ENCODE measurements at places on chromosomes 5 and 9.

- DNase-seq: peak; percentile 78
Observed at GRCh38 chr9:89661956-89662717, 57.3 kb downstream of the GADD45G start.

DNA sequence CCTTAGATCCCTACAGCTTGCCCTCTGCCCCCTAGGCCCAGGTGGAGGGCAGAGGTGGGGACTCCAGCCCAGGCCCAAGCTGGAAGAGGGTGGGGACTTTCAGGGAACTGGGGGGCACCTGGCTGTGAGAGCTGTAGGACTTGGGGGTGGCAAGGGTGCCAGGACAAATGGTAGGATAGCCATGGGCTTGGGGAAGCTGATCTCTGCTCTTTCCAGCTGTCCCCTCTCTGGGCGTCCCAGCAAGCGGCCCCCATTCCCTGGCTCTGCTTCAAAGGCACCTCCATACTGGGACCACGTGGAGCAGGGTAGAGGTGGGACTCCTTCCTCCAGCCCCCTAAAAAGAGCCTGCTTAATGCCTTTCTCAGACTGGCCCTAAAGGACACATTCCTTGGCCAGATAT, 385 bp downstream of the LTC4S start:
- DNase-seq: no peak

DNA sequence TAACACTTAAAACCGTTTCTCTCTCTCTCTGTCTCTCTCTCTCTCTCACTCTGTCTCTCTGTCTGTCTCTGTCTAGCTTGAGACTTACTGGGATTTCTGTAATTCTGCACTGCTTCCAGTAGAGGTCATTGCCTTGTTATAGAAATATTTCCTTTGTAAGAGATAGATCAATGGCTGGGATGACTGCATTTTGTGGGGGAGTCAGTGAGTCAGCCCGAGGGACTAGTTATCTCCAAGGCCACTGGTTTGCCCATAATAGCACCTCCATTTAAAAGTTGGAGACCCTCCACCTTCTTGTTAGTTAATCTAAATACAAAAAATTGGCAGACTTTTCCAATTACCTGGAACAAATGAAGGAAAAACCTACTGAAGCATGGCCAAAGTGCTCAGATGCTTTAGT, 547.2 kb downstream of the LRRC70 start:
- DNase-seq: peak; percentile 39

- no peak for DNase-seq
Observed at GRCh38 chr5:17381932-17382331, 116.1 kb upstream of the TAF11L2 start.

DNA sequence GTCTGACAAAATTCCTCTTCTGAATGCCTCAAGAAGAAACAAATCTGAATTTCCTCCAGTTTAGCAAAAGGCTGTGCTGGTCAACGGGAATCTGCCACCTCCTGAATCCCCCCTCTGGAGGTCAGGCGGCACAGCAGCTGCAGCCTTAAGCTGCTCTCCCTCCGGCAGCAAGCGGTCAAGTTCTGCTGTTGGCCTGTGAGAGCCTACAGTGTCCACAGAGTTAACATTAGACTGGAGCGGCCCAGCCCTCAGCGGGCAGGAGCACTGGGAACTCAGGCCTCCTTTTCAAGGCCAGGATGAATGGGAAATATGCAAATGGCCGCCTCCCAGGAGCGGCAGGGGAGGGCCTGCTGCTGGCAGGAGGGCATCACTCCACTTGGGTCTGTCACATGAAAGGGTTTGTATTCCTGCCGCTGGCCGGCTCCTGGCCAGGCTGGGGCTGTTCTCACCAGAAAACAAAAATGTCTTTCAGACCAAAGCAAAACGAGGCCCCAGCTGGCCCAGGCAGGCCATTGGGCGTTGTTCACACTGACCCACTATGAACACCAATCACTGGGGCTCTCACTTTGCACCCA, 8.2 kb downstream of the ACSL6 start:
- DNase-seq: no peak

- DNase-seq: no peak
Observed at GRCh38 chr9:133355881-133356357, 368 bp downstream of the SURF1 start.

GRCh38 chr5:132487095-132487428, 3.5 kb downstream of the IRF1 start:
- DNase-seq: no peak

- DNase-seq: no peak
Observed at GRCh38 chr9:30172206-30172605, 2212.2 kb upstream of the ACO1 start.

- no peak for DNase-seq
Observed at GRCh38 chr5:132411304-132412013, 41.9 kb downstream of the SLC22A5 start.

GRCh38 chr5:39624268-39624886, 199.6 kb upstream of the DAB2 start:
- peak; percentile 8 for DNase-seq

GRCh38 chr9:4515958-4516375, 25.7 kb downstream of the SLC1A1 start:
- DNase-seq: no peak

GRCh38 chr9:96047741-96048103, 172.2 kb downstream of the ERCC6L2 start:
- DNase-seq: no peak

DNA sequence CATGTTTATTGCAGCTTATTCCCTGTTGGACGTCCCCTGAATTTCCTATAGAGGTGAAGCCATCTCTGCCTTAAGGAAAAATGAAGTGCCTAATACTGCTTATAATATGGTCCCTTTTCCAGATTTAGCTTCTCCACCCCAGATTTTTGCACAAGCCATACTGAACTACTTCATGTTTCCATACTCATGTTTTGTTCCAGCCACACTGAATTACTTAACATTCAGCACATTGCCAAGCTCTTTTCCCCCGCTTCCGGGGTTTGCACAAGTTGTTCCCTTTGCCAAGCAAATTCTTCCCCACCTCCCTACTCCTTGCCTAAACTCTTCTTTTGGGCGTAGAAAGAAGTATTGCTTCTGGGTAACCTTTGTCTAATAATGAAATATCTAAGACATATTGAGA, 1.7 kb upstream of the CNTRL start:
- no peak for DNase-seq

DNA sequence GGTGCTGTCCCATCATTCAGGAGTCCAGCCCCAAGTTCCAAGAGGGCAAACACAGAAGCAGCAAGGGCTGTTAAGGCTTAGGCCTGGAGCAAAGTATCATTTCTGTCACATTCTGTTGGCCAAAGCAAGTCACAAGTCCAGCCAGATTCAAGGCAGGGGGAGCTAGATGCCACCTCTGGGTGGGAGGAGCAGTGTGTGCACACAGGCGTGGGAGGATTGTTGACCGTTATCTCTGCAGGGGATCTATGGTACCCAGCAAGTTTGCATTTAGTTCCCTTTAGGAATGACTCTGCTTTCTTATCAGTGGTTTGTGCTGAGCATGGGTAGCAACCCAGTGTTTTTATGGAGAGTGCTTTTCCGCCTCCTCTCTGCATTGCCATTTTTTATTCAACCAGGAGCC, 278.9 kb downstream of the NR3C1 start:
- DNase-seq: no peak

DNA sequence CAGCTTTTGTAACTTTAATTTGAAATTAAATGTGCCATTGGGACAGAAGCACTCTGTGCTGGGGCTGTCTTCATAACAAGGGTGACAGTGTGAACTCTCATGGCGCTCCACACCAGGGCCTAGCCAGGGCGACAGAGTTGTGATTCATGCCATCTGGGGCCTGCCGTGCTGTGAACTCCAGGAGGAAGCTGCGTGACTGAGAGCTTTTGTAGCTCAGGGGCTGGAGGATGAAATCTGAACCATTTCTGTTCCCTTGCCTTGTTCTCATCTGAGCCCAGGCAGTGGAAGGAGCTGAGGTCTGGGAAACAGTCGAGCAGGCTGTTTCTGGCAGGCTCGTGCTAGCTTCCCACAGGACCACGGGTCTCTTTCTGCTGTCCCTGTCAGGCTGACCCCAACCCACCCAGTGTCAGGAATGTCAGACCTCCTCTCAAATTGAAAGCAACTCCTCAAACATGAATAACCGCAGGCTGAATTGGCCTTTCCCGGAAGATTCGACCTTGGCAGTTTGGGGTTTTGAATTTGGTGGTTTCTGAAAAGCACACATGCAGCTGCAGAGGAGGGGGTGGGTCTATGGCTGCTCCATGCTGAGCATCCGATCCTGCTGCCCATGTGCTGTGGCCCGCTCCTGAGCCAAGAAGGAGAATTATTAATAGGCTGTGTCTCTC, 69.2 kb upstream of the RPS23 start:
- DNase-seq: no peak
